Colonic mucosa (tissue), 4 donors: ENCODE measurements at places on chromosomes 12 and 14. TPM values are rescaled to one million over a fixed set of nuclear protein-coding genes. Genes with fewer than 3 reads are reported as not detected.

- no peak for DNase-seq
- H3K27me3 ChIP-seq, result no peaks in the 10 kb centered on the region
- peaks cover 6% of the 10 kb centered on the region for H3K36me3 ChIP-seq
- H3K4me3 ChIP-seq, result no peak overlapping the region
- no peaks in the 10 kb centered on the region for H3K4me1 ChIP-seq
Measured at GRCh38 chr14:104874110-104874531, 9.1 kb downstream of the CEP170B start.

DNA sequence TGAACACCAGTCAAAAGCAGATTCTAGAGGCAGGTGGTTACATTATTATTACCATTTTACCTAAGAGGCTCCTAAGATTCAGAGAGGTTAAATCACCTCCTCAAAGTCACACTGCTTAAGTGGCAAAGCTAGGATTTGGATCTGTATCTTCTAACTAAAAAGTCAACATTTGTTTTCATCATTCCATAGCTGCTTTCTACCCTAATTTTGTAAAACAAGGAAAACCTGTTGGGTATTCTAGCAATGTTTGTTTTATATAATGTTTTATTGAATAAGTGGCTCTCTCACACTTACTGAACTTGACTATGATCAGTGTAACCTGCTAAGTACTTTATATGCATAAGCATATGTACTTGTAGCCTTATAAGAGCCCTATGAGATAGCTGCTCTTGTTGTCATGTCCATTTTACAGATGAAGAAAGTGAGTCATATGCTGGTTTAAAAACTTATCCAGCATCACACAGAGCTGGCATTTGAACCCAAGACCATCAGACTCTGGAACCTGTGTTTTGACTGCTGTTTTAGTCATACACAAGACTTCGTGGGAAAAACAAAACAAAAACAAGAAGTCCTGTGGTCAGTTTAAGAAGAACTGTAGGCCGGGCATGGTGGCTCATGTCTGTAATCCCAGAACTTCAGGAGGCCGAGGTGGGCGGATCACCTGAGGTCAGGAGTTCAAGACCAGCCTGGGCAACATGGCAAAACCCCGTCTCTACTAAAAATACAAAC is 31.7 kb upstream of the EVL start:
- H3K36me3 ChIP-seq, result no peaks in the 10 kb centered on the region
- no peaks in the 10 kb centered on the region for H3K27me3 ChIP-seq
- H3K27ac ChIP-seq, result no peak overlapping the region
- H3K4me1 ChIP-seq, result no peaks in the 10 kb centered on the region
- no peak overlapping the region for H3K4me3 ChIP-seq

DNA sequence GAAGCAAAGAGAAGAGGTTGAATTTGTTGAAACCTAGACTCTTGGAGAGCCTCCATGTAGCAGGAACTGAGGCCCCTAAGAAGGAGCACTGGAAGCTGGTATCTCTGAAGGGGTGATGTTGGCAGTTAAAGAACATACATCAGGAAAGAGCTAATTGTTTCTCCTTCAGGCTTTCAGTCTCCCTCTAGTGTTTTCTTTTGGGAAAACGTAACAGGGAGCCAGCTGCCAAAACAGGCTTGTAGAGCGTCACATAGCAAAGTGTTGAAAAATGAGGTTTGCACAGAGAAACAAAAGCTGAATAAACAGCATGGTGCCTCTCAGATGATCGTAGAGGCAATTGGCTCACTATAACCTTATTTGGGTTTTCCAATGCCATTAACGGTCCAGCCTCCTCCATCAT is 46.9 kb upstream of the CAND1 start:
- DNase-seq, result no peak
- H3K27ac ChIP-seq, result no peak overlapping the region
- no peaks in the 10 kb centered on the region for H3K4me1 ChIP-seq
- no peaks in the 10 kb centered on the region for H3K27me3 ChIP-seq
- H3K36me3 ChIP-seq, result no peaks in the 10 kb centered on the region

DNA sequence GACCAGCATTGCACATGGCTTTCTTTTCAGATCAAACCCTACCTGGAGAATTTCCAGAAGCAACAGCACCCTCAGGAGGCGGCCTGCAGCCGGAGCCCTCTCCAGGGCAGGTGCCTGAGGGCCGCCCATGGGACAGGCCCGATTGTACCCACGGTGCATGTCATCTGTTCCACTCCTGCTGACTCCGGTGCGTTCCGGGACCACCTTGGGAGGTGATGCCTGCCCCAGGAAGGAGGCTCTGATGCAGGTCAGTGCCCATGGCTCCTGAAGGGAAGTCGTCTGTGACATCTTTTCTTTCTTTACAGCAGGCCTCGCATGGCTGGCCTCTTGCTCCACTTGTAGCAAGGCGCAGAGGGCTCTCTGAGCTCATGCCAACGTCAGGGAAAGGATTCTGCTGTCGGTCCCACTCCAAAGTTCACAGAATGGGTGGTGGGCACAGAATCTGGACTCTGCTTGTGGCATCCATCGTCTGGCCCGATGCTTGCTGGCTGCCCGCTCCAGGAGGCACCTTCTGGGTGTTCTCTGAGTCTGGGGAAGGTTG is 160.7 kb upstream of the RTL1 start:
- no peak overlapping the region for H3K4me3 ChIP-seq
- H3K36me3 ChIP-seq, result no peaks in the 10 kb centered on the region

DNA sequence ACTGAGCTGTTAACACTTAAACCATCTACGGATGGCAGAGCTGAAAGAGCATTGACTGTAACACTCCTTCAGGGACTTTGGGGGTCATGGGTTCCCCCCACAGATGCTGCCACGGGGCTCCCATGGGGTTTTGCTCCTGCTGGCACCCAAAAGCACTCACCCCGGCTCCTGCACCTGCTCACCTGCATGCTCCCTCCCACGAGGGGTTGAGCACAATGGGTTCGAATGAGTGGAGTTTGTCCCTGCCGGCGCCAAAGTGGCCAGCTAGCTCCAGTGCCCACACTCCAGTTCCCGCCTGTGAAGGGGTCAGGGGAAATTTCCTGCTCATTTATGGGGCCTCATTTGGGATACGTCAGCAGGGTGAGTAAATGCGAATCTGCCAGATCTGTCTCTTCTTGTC is 40.7 kb downstream of the TNFAIP2 start:
- no peak overlapping the region for H3K4me3 ChIP-seq
- H3K36me3 ChIP-seq, result no peaks in the 10 kb centered on the region
- no peaks in the 10 kb centered on the region for H3K4me1 ChIP-seq
- no peaks in the 10 kb centered on the region for H3K27me3 ChIP-seq

The CORO1C gene
- 112 TPM for total RNA-seq

The DCP1B gene
- 9.6 TPM for total RNA-seq
